Non-pigmented ciliary epithelial cell (primary cell): ENCODE measurements at places on chromosomes 3 and 15.

DNA sequence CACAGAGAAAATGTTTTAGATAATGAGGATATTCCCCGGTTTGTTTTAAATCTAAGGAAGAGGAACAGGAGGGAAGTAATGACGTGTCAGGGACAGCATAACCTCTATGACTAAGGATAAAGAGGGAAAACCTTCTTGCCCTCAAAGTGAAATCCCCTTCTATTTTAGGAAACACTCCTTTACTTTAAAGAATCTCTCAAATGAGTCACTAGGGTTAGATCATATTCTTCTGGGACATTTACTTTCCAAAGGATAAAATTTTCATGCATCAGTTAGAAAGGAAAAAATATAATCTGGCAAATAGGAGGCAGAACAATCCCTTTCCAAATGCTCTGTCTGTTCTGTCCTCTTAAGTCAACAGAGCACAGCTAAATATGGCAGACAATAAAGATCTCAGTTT is 43.2 kb upstream of the UBE2E2 start:
- DNase-seq: peak; percentile 81

DNA sequence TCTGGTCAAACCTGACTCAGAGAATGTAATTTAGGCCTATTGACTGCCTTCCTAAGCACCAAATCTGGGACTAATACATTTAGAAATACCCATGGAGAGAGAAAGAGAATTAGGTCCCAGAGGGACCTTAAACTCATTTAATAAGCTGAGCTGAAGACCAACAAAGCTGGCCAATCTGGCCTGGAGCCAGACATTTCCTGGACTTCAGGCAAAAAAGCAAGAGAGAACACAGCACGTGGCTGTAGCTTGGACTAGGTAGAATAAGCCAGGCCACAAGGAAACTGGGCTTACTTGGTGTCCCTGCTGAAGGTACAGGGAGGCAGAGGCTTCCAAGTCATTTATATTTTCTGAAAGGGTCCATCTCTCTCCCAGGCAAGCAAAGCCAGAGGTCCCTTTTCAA is 88.1 kb downstream of the RTP4 start:
- no peak for DNase-seq

GRCh38 chr3:152472672-152472954 is 203.9 kb downstream of the MBNL1 start:
- no peak for DNase-seq

DNA sequence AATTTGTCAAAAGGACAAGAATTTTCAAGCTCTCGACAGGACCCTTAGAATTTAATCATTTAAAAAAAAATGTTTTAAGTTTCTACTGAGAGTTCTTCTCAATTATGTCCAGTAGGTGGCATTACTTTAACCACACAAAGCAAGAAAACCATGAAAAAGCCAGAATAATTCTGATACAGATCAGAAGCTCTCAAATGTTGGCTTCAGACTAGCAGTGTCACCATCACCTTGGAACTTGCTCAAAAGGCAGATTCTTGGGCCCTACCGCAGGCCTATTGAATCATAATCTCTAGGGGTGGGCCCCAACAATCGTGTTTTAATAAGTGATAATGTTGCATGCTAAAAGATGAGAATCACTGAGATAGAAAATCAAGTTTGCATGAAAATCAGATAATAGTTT is 99.5 kb upstream of the KCNMB2 start:
- DNase-seq: no peak

GRCh38 chr3:72950801-72951200 is 45.8 kb upstream of the PPP4R2 start:
- DNase-seq: no peak

DNA sequence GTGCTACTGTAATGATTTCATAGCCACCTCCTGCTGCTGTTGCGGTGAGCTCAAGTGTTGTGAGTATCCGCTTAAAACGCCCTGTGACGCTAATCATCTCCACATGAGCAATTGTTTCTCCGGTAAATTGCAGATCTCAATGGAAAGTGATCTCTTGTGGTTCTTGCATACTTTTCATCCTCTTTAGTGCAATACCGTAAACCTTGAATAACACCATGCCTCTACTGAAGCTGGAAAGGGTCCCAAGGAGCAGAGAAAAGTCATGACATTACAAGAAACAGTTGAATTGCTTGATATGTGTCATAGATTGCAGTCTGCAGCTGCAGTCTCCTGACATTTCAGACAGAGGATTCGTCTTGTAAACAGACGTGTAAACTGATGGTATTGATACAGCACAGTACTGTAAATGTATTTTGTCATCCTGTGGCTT is 6.0 kb upstream of the CEMIP start:
- peak; percentile 79 for DNase-seq

GRCh38 chr3:177185035-177185574 is 12.2 kb downstream of the TBL1XR1 start:
- no peak for DNase-seq

- no peak for DNase-seq
Observed at GRCh38 chr3:71492974-71493771, 90.4 kb downstream of the FOXP1 start.

- no peak for DNase-seq
Observed at GRCh38 chr15:79243723-79244122, 38.8 kb upstream of the ANKRD34C start.

DNA sequence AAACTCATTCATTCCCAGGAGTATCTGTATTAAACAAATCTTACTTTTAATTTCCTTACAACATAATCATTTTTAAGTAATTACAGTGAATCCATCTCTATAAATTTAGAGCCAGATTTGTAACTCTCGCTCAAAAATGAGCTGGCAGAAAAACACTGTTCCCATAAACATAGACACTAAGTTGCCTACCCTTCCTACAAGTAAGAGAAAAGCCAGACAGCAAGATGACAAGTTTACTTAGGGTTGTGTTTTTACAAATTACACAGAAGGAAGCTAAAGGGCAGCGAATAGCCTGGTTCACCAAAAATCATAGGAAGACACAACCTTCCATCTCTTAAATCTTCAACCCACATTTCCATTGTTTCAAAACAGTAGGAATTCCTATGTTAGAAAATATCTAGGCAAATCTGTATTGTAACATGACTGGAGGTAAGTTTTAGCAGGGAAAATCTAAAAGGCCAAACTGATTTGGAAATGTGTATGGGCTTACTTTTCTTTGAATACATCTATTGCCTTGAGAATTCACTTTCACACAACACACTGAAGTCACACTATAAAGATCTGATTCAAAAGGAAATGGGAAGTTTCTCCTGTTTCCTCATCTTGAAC is 21.7 kb downstream of the HERC1 start:
- DNase-seq: no peak

- DNase-seq: peak; percentile 83
Observed at GRCh38 chr15:64246364-64247189, 83.8 kb upstream of the PPIB start.

DNA sequence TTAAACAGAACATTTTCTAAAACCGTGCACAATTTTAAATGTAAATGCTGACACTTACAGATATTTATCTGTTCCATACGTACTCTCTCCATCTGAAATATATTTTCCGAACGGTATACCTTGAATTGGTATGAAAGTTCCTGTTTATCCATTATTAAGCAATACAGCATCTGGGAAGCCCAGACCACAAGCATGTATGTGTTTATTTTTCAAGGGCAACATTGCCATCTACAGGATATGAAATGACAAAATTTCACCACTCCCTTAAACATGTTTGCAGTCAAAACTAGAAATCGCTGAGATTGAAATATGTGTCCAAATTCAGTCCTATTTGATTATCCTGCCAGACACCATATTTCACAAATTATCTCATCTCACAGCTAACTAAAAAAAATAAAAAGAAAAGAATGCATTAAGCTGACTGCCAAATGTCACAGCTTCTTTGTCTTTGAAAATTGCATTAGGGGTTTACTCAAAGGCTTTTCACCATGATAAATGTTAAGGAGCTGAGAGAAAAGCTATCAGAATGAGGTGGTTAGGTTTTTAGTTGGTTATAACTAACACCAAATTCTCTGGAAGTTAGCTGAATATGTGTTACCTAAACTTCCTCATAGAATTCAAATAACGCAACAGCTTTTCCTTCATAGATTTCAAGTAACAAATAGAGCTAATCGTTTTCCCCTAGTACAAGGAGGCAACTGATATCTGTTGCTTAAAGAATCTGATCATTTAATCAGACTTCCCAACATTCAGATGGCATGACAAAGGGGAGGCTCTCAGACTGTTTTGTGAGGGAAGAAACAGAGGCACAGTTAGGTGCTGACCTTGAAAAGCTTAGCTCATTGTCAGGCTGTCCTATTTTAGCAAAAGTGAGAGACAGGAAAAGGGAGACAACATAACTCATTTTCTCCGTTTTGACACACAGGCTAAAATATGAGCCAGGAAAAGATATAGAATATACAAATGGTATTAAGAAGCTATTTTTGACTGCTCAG is 533.1 kb downstream of the TBL1XR1 start:
- peak; percentile 54 for DNase-seq
